ENCODE measurements at places on chromosomes 7 and 10. TPM values are rescaled to one million over a fixed set of nuclear protein-coding genes. Genes with fewer than 3 reads are reported as not detected.

Gene PNLIPRP1
- not detected for total RNA-seq

DNA sequence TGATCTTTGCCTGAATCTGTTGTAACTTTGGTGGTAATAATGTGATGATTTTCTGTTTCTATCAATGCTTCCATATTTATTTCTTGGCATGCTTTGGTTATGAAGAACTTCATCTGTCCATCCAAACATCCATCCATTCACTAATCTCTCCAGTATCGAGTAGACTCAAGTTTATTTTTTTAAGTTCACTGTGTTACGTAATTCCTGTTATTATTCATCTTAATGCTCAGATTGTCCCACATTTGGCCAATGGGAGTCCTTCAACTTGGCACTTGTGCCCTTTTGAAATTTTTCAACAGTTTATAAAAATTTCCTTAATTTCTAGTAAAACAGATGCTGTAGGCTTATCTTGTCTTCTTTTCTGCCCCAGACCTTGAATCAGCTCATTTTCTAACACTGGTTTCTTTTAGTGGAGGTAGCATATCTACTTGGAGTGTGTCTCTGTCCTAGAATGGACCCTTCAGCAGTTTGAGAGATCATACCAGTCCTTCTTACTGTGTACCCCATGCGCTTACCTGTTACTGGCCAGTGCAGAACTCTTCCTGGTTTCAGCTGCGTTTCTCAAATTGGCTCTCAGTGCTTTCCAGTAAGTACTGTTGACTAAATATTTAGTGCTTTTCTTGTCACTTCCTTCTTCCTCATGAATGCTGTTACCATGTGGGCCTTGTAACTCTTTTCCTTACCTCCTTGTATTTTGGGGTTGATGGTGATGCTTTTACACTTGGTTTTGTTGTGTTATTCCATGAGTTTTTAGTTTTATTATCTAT, 100.8 kb downstream of the MLLT10 start:
- DNase-seq = no peak

- DNase-seq = no peak
Observed at GRCh38 chr10:22713853-22714478, 412 bp downstream of the PIP4K2A start.

GRCh38 chr10:89888321-89889070, 187.1 kb downstream of the KIF20B start:
- DNase-seq = no peak

Gene ABCB8
- total RNA-seq = 55.7 TPM

Gene PDE6C
- not detected for total RNA-seq

- DNase-seq = no peak
Observed at GRCh38 chr7:34191162-34191561, 285.8 kb downstream of the BMPER start.

DNA sequence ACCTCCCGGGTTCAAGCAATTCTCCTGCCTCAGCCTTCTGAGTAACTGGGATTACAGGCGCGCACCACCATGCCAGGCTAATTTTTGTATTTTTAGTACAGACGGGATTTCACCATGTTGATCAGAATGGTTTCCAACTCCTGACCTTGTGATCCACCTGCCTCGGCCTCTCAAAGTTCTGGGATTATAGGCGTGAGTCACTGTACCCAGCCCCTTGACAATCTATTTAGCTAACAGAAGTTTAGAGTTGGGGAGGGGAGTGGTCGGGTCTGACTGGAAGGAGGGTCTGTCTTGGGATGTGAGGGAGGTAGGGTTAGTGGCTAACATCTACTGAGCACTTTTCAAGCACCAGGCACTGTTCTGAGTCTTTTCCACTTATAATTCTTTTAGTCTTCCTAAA, 27.0 kb upstream of the ZCCHC24 start:
- no peak for DNase-seq

Gene PRKAR2B
- total RNA-seq = 23.1 TPM

Gene ZNF212
- total RNA-seq = 6.8 TPM

Measured in SK-MEL-5 (cell line).